Activated CD4-positive, alpha-beta T cell treated with anti-CD3 and anti-CD28 coated beads, Interleukin-2, amount 10 ng/mL, durations not matched to agents 7 days and 5 days (primary cell): ENCODE measurements at places on chromosomes 16 and 17.

- no peak for DNase-seq
Measured at GRCh38 chr16:46768809-46769208, 20.7 kb upstream of the MYLK3 start.

- DNase-seq = no peak
Measured at GRCh38 chr17:81020767-81021497, 14.0 kb upstream of the BAIAP2 start.

GRCh38 chr17:51908841-51909537 is 249.5 kb downstream of the CA10 start:
- DNase-seq = no peak

- DNase-seq = no peak
Measured at GRCh38 chr16:69393898-69394849, 8.4 kb upstream of the TERF2 start.

DNA sequence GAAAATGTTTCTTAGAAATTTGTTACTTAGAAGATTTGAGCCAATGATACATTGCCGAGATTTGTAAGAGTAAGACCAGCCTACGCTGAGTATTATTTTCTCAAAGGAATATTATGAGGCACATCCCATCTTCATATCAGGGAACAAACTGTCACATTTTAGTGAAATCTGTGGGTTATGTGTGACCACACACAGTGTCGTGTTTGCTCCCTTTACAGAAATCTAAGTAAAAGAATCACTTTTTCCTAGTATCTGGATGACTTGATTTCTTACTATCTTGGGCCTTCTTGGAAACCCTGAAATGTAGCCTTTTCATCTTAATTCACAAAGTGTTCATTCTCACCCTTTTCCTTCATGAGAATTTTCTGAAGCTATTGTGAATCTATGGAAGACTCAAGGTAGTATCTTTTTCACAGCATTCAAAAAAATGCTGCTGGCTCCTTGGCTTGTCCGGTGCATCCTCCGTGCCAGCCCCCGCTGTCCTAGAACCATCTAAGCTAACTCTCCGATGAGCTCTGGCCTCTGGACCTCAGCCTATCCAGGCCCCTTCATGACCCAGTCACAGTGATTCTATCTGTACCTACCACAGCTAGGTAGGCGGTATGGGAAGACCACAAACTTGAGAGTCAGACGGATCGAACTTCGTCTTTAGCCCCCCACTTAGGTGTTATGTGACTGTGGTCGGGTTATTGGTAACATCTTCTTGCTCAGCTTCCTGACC is 524.3 kb downstream of the MAF start:
- DNase-seq = no peak

GRCh38 chr17:364308-364707 is 11.7 kb upstream of the RPH3AL start:
- DNase-seq = no peak

DNA sequence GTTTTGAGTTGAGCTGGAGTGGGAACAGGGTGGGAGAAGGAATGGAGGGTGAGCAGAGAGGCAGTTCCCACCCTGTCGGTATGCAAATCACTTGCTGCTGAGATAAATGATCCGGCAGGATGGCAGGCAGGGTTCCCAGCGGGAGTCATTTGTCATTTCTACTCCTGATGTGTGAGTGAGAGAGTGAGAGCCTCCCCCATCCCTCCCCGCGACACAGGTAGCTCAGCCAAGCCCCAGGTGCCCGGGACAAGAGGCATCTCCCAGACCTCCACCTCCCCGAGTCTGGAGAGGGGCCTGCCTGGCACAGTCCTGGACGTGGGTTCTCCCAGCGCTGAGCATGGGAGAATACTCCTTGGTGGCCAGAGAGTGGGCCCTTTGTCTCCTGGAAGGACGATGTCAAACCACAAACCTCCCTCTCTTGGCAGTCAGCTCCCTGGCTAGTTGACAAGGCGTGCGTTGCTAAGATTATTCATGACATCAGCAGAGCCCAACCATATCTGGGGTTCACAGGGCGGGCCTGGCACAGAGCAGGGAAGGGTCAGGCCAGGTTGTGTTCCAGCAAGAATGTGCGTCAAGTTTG is 33.7 kb upstream of the TNRC6C start:
- no peak for DNase-seq

DNA sequence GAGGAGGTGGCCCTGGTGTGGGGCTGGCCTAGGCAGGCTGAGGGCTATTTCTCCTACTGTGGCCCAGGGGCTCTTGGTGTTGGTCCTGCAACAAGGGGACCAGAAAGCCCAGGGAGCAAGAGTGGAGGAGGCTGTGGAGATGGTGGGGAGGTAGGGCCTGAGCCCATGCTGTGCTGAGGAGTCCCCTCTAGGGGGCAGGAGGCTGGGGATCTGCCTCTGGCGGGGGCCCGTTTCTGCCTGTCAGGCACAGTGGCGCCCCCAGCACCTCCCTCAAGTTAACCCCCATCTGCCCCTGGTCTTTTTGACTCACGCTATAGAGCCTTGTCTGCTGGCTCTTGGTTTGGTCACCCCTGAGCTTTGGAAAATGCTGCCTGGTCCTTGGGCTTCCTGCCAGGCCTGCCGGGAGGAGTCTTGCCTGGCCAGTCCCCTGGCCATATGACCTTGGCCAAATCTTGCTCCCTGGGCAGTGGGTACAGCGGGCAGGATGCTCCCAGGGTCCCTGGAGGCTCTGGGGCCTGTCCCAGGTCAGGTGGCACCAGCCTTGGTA is 5.9 kb downstream of the BAIAP2 start:
- no peak for DNase-seq

- DNase-seq = no peak
Measured at GRCh38 chr16:85463672-85464382, 149.3 kb upstream of the GSE1 start.

- DNase-seq = no peak
Measured at GRCh38 chr16:11819798-11820197, 22.7 kb upstream of the ZC3H7A start.

DNA sequence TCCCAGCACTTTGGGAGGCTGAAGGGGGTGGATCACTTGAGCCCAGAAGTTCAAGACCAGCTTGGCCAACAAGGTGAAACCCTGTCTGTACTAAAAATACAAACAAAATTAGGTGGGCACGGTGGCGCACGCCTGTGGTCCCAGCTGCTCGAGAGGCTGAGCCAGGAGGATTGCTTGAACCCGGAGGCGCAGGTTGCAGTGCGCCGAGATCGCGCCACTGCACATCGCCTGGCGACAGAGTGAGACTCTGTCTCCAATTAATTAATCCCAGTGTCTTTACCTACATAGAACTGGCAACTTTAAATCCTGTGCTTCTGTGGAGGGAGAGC is 1.5 kb upstream of the ELOB start:
- no peak for DNase-seq

- no peak for DNase-seq
Measured at GRCh38 chr17:42723636-42724035, 21.2 kb downstream of the EZH1 start.

DNA sequence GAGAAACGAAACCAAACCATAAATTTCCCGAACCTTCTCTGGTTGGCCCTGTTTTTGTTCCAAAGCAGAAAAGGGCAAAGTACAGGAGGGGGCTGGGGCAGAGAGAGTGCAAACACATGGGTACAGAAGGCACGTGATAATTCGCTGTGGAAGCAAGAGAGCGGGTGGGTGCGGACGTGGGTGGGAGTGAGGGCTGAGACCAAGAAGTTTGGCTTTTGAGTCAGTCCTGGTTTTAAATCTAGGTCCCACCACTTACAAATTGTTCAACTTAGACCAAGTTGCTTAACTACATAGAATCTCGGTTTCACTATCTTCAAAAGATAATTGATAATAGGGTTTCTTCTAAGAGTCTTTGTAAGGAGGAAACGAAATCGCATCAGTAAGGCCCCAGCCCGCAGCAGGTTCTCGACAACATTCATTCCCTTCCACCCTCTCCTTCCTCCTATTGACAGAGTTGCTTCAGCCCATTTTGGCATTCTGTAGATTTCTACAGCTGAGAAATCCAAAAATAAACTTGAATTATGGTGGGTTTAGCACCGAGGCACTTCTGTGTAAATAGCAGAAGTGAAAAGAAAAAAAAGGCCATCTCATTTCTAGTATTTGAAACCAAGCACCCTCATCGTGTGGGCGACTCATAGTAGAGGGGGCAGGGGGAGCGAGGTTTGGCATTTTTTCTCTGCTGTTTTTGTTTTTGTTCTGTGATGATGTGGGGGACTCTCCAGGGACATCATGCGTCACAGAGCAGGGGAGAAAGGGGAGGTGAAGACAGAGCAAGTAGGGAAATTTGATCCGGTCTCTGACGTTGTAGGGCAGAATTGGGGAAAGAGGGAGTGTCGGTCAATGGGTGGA is 33.6 kb upstream of the CCR7 start:
- DNase-seq = peak; percentile 66

GRCh38 chr16:2208772-2209171 is 1.9 kb downstream of the BRICD5 start:
- no peak for DNase-seq

- no peak for DNase-seq
Measured at GRCh38 chr16:88992351-88993165, 15.6 kb upstream of the CBFA2T3 start.
